ENCODE measurements at places on chromosomes 3 and 15.

DNA sequence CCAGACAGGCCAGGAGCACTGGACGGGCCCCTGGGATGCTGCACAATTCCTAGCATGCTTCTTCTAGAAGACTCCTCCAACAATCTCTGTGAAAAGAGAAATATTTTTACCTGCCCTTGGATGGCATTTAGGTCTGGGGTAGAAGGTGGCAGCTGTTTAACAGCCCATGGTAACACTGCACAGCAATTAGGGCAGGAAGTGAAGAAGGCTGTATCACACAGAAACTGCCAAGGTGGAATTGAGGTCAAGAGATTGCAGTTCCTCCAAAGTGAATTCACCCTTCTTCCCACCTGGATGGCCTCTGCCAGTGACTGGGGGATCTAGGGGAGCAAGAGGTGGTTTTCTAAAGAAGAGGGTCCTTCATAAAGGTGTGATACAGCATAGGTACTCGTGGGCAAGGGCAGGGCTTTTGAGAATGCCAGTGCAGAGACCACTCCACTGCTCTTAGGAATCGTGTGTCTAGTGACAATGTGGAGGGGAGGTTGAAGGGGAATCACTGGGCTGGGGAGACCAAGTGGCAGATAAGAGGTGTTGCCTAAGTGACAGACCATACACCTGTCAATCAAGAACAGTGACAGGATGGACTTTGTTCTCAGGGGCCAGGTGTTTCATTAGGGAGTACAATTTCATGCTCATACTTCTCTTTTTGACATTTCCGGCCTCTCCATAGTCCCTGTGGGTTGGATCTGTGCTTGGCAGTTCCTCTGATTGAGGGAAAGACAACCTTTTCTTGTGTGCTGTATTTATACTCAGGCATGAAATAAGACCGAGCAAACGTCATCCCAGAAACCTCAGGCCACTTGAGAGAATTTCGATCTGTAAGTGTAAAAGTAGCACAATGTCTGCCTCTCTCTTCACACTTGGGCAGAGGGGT, 83.5 kb upstream of the BCL6 start:
- DNase-seq = no peak

DNA sequence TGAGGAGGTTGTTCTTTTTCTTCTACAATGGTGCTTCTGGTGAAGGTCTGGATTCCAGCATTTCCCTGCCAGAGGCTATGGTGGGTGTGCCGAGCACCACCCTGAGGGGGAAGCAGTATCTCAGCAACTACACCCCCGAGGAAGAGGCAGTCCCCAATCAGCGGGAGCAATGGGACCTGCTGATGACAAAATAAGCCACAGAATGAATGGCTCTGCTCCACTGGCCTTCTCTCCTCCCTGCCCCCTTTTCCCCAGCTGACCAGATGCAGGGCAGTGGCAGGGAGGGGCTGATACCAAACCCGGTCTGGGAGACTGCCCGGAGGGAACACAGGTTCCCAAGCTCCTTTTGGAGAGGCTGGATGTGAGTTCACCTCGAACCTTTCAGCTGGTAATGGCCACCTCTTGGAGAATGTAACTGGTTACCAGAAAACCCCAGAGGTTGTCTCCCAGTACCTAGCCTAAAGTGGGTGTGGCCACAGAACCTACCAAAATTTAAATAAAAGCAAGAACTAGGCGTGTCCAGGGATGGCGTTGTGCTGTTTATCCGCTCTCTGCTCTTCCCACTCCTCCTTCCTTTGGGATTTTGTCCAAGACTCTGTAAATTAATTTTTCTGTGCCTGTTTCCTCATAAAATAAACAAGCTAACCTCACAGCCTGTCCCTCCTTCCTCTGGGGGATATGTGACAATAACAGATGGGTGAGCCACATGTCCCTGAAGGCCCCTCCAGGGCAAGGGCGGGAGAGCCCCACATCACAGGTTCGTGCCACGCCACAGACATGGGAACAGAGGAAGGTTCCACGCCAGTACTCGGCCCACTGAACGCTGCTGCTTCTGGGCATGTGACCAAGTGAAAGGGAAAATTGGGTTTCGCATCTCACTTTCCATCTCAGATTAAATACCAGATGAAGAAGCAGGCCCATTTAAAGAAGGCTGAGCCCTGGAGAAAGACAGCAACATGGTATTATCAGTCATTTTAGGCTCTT, 35.1 kb upstream of the SPTBN5 start:
- no peak for DNase-seq

DNA sequence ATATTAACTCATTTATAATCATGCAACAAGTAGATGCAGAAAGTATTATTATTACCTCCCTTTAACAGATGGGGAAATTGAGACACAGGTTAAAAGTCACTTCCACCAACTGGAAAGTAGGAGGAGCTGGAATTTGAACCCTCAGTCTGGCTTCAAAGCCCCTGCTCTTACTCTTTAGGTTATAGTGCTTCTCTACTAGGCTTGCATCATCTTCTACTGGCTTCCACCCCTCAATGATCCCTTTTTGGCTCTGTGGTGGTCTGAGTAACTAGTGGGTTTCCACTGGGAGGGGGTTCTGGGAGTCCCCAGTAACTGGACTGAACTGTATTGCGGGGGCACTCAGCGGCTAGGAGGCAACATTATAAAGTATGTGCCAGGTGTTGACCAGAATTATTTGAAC, 91.0 kb downstream of the CTNNB1 start:
- no peak for DNase-seq

DNA sequence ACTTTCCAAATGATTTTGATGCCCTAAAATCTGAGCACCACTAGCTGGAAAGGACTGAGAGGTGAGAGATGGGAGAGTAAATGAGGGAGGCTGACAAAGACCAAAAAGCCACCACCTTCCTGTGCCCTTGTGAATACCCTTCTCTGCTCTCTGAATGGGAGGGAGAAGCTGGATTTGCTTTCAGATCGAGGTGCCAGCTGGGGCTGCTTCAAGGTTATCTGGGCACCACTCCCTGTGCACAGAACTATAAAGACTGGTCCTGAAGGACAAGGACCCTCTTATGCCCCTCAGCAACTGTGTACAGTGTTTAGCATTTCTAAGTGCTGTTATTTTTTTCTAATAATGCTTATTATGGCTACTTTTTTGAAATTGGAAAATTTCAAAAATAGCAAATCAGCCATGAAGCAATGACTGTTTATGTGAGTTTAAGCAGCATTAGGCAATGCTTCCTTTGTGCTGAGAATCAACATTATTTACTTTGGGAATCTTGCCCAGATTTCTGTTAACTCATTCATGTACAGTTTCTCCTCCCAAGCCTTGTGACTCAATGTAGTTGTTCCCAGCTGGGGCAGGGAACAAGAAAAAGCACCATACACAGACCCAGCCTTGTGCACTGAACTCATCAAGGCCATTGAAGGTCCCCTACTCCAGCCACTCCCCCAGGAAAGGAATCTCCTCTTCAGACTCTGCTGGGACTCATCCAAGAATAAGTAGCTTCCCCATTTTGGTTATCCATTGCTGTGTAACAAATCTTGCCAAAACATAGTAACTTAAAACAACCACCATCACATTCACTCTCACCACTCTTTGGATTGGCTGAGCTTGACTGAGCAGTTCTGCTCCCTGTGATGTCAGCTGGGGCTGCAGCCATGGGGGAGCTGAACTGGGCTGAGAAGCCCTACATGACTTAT, 37.3 kb upstream of the CDV3 start:
- no peak for DNase-seq

DNA sequence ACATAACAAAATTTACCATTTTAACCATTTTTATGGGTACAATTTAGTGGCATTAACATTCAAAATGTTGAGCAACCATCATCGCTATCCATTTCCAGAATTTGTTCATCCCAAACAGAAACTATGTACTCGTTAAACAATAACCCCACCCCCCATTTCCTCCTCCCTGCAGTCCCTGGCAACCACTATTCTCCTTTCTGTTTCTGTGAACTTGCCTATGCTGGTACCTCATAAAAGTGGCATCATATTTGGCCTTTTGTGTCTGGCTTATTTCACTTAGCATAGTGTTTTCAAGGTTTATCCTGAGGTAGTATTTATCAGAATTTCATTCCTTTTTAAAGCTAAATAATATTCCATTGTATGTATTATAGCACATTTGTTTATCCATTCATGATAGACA, 32.4 kb downstream of the C3orf80 start:
- no peak for DNase-seq

GRCh38 chr3:171824824-171825221, 14.5 kb upstream of the PLD1 start:
- no peak for DNase-seq

DNA sequence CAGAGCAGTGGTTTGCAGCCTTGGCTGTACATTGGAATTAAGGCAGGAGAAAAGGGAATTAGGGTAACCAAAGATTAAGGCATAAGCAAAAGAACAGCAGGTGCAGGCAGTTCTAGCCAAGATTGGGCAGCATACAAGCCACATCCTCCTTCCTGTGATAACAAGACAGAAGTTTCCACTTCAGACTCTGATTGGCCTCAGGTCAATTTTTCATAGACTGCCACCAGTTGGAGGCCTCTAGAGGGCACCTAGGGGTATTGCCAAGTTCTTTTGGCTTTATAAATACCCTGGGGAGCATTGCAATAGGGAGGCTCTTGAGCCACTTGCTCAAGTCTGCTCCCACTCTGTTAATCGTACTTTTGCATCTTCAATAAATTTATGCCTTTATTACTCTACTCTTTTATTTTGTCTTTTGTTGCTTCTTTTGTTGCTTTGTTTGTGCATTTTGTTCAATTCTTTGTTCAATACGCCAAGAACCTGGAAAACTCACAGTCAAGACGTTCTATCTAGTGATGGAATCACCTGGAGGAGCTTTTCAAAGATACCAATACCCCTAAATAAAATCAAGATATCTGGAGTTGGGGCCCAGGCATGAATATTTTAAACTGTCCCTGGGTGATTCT, 32.2 kb upstream of the FMN1 start:
- no peak for DNase-seq

GRCh38 chr3:186299327-186299726, 62.7 kb downstream of the DGKG start:
- no peak for DNase-seq

GRCh38 chr3:39295184-39295775, 15.4 kb upstream of the CX3CR1 start:
- DNase-seq = no peak

DNA sequence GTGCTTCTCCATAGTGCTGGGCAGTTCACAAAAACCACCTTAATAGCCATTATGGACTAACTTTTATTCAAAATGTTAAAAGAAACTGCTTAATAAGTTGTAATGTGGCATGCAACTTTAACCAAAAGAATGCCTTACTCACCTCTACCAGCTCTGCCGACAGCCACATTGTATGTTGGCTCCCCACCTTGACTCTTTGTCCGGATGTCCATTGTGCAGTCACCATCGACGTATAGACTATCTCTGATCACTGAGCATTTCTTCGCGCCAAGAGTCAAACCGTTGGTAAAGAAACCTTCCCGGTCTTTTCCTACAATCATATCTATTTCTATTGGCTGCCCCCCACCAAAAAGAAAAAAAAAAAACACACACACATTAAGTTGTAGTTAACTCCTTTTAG, 2.5 kb downstream of the PFN2 start:
- DNase-seq = no peak

- DNase-seq = no peak
These were observed 93.4 kb downstream of the WDR76 start for GRCh38 chr15:43920254-43920600.

- DNase-seq = no peak
These were observed 12.8 kb downstream of the SPTSSB start for GRCh38 chr3:161358488-161358887.

DNA sequence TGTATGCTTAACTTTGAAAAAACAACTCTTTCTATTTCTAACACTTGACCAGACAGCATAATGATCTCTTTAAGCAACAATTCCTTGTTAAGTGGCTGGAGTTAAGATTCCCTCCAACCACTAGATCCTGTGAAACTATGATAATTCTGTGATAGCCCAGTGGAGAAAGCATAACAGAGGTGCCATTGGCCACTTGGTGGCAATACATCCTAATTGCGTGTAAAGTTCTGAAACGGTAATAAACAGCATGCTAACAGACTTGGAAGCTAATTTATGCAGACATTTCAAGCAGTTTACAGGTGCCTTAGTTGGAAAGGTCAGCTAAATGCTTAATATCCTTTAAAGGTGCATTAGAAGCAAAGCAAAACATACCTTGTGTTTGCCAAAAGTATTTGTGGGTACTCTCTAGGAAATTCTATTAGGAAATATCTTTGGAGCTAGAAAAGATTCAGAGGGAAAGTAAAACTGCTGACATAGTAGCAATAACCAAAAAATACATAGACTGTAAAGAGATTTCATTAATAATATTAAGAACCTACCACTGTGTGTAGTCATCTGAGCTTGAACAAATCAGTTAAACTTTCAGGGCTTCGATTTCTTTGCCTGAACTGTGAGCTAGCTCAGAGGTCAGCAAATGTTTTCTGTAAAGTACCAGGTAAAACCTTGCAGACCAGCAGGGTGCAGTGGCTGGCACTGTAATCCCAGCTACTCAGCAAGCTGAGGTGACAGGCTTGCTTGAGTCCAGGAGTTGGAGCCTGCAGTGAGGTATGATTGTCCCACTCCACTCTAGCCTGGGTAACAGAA, 19.0 kb upstream of the CSTA start:
- peak; percentile 39 for DNase-seq

DNA sequence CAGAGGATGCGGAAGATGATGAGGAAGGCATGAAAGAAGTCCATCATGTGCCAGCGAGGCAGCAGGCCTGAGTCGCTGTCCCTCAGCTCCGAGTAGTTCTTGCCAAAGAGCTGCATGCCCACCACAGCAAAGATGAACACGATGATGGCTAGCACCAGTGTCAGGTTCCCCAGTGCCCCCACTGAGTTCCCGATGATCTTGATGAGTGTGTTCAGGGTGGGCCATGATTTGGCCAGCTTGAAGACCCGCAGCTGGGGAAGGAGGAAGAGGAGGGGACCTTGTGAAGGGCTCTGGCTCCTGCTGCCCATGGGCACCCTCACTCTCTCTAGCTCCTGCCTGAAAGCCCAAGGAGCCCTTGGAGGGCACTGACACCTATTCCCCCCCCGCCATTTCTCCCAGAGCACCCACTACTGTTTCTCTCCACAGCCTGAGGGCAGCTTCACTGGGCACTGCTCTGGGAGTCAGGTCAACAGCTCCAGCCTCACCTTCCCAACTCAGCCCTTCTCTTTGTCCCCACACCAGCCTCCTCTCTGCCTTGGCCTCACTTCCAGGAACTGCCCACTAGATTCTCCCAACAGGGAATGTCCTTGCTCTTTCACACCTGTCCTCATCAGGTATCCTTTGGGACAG, 63.6 kb downstream of the SCN5A start:
- DNase-seq = no peak

DNA sequence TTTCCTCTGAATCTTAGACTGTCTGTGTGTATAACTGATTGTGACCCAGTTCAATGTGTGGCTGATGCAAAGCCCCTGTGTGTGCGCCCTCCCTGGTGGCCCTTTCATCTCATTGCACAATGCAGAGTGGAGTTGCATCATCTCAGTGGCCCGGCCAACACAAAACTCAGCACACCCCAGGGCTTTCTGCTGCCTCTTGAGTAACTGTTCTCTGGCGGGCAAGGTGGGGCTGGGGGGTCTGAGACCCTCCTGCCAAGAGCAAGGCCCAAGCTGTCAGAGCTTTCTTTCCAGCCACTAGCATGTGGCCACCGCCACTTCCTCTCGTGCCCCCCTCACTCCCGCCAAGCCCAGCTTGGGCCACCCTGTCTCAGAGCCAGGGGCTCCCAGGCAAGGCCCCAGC, 80.7 kb upstream of the ALDH1L1 start:
- DNase-seq = peak; percentile 70

Data from liver (tissue), 10 donors.